ENCODE measurements at places on chromosomes 11 and 22.
A peak's percentile ranks its signal among the peaks of the same experiment; 100 is the strongest.

GRCh38 chr11:19735909-19736498, 23.4 kb downstream of the NAV2 start:
- no peak for DNase-seq

- DNase-seq: no peak
These were observed 59.2 kb downstream of the BTG4 start for GRCh38 chr11:111452817-111453552.

DNA sequence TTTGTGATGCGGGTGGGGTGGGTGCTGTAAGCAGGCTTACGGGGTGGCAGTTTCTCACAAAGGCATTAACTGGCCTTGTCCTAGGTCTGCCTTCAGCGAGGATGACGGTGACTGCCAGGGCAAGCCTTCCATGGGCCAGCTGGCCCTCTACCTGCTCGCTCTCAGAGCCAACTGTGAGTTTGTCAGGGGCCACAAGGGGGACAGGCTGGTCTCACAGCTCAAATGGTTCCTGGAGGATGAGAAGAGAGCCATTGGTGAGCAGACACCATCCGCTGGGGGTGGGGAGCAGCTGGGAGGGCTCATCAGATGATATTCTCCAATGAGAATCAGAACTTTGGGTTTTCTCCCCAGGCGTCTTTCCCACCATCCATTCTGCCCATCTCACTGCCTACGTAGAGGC, 5.8 kb downstream of the TCN2 start:
- no peak for DNase-seq

DNA sequence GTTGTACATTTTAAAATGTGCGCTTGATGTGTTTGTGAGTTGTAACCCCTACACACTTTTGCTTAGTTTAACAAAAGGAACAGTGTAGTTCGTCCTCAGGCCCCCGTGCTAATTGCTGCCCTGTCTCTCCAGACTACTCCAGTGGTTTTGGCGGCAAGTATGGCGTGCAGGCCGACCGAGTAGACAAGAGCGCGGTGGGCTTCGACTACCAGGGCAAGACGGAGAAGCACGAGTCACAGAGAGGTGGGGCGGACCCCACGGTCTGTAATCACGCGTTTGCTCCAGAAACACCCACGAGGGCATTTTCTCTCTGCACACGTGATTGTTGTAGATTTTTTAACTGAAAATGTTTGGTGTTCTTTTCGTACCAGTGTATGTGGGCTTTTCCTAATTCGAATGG, 18.6 kb downstream of the CTTN start:
- DNase-seq: no peak

DNA sequence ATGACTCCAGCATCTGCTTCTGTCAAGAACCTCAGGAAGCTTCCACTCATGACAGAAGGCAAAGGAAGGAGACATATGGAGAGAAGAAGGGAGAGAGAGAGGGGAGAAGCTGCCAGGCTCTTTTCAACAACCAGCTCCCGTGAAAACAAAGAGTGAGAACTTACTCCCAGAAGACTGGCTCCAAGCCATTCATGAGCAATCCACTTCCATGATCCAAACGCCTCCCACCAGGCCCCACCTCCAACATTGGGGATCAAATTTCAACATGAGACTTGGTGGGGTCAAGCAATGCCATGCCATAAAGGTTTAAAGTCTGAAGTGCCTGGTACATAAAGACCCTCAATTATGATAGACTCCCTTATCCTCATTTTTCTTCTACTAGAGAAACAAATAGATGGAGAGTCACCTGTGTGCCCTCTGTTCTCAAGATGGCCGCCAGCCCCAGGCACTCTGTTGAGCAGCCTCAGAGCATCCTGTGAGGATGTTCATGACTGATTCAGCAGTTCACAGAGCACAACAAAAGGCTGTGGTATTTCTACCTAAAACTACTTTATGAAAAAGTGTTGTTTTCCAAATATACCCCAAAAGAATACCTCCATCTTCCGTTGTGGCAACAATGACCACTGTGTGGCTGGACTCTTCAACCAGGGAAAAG, 69.0 kb upstream of the CRTAM start:
- no peak for DNase-seq

DNA sequence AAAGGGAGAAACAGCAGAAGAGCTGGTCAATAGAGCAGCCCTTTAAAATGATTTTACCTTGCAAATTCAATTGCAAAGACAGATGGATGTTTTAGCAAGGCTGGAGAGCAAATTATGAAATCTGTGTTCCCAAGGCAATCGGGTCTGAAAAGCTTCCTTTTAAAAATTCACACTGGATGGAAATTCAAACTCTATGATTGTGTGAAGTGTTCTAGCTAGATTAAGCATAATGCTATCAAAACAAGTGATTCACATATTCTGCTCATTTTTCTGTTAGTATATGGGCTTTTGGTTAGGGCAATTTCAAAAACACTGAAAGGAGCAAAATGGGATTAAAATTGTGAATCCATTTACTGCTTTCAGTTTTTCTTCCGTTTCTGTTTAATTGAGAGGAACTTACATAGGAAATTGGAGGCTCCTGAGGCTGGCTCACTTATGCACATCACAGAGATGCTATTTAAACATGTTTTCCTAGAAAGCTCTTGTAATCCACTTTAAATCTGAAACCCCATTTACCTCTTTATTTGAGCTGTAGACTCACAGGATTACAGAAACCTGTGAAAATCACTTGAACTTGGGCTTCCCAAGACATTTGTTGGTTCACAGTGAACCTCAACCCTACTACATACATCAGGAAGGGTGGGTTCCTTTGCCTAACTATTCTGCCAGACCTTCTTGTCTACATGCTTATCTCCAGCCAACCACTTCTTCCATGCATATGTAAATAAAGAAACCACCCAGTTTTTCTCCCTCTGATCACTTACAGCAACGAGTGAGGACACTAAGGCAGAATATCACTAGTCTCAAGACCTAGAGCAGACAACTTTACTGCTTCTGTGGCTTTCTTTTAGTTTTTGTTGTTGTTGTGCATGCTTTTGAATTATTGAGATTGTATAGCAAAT, 201.9 kb upstream of the PITPNB start:
- no peak for DNase-seq

- peak; percentile 41 for DNase-seq
These were observed 605 bp upstream of the COPB1 start for GRCh38 chr11:14500181-14500651.

DNA sequence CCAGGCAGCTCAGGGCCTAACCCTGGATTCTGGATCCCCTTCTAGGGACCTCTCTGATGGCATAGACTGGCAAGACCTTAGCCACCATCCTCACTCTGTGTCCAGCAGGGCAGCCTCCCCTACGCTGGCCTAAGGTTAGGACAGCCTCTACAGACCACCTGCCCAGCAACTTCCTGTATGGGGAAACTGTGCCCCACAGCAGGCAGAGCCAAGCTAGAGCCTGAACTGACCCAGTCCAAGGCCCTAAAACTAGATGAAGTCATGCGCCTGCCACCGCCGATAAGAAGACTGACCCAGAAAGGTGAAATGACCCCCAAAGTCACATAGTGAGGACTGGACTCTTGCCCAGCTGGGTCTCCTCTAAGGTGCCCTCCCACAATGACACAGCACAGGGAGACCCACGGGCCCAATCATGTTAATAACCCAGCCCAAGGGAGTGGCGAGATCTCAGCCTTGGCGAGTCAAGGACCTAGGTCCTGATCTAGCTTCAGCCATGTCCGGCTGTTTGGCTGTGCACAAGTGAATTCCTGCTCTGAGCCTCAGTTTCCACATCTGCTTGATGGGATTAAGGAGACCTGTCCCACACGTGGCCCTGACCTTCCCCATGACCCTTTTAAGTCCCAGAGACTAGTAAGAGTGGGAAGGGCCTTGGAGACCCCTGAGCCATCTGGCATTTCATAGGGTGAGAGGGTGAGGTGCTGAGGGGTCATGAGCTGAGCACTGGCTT, 17.6 kb downstream of the STARD10 start:
- no peak for DNase-seq

GRCh38 chr22:37556710-37557109, 3.6 kb upstream of the CDC42EP1 start:
- no peak for DNase-seq

DNA sequence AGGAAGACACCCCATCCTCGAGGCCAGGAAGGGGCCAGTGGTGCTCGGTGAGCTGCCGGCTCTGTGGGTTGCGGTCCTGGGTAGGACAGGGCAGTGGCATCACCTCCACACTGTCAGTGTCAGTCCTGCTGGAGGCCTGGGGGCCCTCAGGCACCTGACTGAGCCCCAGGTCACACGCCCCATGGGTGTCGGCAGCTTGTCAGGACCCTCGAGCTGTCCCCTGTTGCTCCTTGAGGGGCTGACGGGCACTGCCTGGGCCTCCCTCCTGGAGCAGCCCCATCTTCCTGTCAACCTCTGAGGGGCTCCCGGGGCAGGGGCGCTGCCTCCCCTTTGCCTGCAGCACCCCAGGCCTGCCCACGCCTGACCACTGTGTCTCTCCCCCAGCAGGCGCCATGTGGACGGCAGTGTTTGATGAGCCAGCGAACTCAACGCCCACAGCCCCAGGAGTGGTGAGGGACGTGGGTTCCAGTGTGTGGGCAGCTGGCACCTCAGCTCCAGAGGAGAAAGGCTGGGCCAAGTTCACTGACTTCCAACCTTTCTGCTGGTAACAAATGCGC, 35.4 kb downstream of the SBF1 start:
- no peak for DNase-seq

DNA sequence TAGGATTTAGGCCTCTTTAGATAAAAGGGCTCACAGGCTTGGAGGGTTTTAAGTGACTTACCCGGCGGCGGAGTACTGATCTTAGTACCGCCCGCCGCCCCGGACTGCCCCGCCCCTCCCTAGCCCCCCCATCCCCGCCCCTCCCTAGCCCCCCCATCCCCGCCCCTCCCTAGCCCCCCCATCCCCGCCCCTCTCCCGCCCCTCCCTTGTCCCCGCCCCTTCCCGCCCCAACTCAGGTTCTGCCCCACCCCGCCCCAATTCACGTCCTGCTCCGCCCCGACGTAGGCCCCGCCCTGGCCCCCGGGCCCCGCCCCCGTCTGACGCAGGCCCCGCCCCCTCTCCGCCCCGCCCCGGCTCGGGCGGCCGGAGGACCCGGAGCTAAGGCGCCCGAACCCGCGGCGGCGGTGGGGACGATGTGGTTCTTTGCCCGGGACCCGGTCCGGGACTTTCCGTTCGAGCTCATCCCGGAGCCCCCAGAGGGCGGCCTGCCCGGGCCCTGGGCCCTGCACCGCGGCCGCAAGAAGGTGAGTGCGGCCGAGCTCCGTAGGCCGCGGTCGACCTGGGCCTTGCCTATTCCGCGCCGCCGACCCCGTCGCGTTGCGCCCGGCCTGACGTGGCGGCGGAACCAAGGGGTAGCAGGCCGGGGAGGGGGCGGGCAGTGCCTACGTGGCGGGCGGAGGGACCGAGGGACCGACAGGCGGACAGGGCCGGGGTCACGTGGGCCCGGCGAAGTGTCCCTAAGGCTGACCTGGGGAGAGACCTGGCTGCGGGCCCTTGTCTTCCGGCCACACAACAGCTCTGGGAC, at the start of gene SCYL1:
SCYL1 (plus strand) TSS at position 343 of the 805 bp plus-strand sequence; CDS start at position 414, 71 bp downstream.
- DNase-seq: peak; percentile 78

- DNase-seq: no peak
These were observed 1.4 kb downstream of the POU2AF2 start for GRCh38 chr11:111246956-111247355.

- no peak for DNase-seq
These were observed 303.6 kb downstream of the OPCML start for GRCh38 chr11:133228471-133229329.

DNA sequence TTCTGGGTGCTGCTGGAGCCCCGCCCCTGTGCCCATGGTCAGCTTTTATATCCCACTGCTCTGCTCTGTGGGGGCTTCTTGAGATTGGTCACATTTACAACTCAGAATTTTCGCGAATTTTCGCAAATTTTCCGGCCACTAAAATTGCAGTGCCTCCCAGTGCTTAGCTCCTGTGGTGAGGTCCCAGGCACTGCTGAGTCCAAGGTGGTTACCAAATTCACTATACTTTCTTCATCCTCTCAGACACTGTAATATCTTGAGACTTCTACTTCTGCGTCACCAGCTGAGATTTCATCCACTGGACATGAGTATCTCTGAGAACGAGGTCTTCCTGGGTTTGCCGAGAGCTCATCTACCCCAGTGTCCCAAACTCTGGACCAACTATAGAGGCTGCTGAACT, 8.7 kb downstream of the KDM4F start:
- DNase-seq: no peak

GRCh38 chr22:50262973-50263617, 1.6 kb upstream of the MAPK12 start:
- DNase-seq: no peak

GRCh38 chr11:118370774-118371173, 11.4 kb downstream of the UBE4A start:
- no peak for DNase-seq

DNA sequence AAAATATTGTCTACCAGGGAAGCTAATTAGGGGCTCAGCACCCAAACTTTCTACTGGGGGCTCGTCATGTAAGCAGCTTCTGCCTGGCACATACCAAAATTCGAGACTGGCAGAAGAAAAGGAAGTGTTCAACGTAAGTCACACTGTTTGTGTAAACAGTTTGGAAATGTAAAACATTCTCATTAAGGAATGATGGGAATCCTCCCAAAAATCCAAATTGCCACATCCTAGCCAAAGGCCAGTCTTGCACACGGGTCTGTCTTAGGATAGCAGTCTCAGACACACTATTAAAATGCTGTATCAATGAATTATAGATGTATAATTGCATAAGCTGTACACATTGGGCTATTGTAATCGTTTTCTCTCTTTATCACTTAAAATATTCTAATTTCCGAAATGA, 28.9 kb downstream of the CUL5 start:
- no peak for DNase-seq

GRCh38 chr22:42632096-42632495, 8.3 kb downstream of the ATP5MGL start:
- no peak for DNase-seq

DNA sequence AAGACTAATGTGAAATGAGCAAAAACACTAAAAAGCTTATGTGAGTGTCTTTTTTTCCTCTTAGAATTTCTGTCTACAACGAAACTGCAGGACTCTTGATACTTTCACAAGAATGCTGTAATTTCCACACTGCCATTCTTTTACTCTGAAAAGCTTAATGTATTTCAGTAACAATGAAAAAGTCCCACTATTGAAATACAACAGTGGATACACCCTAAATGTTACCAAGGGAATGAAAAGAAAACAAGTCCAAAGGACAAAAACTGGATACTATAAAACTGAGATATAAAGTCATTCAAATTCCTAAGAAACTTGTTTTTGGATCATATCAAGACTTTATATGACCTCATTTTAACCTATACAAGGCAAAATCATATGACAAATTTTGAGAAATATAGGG, 77.4 kb downstream of the SOX6 start:
- no peak for DNase-seq

GRCh38 chr11:95279921-95280868, 49.2 kb upstream of the SESN3 start:
- no peak for DNase-seq

GRCh38 chr11:62923601-62924411, 2.6 kb upstream of the CHRM1 start:
- DNase-seq: peak; percentile 22
